ENCODE measurements at places on chromosomes 1 and 21.

DNA sequence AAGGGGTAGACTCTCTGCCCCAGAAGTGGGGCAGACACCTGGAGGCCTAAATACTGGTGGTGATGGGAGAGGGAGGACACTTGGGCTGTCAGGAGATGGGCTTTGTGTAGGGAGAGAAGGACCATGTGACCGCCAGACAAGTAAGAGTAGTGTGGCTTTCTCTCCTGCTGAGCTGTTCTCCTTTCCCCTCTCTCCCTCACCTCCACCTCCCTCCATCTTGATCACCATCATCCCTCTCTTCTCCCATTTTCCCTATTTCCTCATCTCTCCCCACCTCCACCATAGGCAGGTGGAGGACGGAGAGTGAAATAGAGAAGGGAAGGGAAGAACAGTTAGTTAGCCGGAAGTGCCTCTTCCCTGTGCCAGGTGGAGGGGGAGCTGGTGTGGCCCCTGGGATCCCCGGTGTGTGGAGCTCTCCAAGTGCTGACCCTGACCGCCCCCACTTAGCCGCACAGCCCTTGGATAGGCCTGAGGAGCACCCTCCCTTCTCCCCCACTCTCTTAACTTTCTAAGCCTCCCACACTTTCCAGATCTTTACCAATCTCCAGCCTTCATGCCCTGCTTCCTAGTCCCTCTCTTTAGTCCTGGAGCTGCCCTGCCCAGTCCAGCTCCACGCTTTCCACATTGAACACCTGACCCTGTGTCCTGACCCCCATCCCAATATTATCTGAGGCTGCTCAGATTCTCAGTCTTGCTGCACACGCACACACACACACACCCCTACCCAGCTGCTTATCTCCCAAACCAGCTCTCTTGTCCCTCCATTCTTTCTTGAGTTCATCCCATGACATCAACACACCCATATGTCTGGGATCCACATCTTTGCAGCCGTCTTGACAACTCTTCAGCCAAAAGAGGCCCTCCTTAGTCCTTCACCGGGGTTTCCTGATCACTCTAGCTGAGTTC, 1.5 kb downstream of the CELF3 start:
- DNase-seq = no peak

- DNase-seq = no peak
Measured at GRCh38 chr1:10339815-10340214, 59.0 kb upstream of the PGD start.

DNA sequence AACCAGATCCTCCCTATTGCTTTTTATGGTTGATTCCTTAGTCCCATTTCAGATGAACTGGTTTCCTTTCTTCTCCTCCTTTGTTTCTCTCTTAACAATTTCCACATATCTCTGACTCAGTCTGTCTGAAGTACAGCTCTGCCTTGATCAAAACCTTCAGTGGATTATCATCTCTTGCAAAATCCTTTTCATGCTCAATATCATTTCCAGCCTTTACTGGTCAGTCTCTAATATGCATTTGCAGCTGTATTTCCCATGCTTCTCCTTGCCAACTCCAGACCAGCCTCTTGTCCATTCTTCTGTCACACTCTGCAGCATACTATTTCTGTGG, 72.2 kb downstream of the SNX7 start:
- no peak for DNase-seq

DNA sequence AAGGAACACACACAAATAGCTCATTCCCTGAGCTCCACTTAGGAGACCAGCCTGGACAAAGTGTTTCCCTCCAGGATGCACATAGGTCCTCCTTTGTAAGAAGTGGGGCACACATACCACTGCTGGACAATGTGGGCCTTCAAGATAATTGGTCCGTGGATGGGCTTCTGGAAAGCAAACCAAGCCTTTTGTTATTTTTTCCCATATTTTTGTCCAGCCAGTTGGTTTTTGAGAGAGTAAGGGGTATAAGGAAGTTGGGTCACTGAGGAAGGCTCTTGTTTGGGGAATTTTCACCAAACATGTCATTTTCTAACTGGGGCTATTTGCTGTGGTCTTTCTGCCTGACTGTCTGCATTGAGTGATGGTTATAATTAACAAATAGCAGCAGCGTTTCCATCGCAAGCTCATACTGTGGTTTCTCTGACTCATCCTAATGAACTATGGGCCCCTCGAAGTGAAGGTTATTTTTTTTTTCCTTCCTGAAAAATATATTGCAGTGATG, 306.3 kb upstream of the DUSP10 start:
- no peak for DNase-seq
